Cortex of kidney (tissue), 1 donor: ENCODE measurements at places on chromosomes 3 and 15.
A peak's percentile ranks its signal among the peaks of the same experiment; 100 is the strongest.

GRCh38 chr3:39664931-39665330, 144.5 kb upstream of the MYRIP start:
- no peak for DNase-seq

GRCh38 chr3:183013074-183013473, 32.7 kb upstream of the DCUN1D1 start:
- DNase-seq = no peak

GRCh38 chr3:50611464-50612233, at the start of gene CISH:
Gene CISH (minus strand): TSS chr3:50611774. CDS start chr3:50611650, 124 bp downstream.
- peak; percentile 87 for DNase-seq

GRCh38 chr15:48144889-48145288, 24.1 kb downstream of the SLC24A5 start:
- no peak for DNase-seq

GRCh38 chr15:40339621-40339945, 1.2 kb downstream of the CCDC9B start:
- DNase-seq = no peak
